Dermis blood vessel endothelial cell (primary cell): ENCODE measurements at places on chromosomes 11 and 22. TPM values are rescaled to one million over a fixed set of nuclear protein-coding genes. Genes with fewer than 3 reads are reported as not detected.

DNA sequence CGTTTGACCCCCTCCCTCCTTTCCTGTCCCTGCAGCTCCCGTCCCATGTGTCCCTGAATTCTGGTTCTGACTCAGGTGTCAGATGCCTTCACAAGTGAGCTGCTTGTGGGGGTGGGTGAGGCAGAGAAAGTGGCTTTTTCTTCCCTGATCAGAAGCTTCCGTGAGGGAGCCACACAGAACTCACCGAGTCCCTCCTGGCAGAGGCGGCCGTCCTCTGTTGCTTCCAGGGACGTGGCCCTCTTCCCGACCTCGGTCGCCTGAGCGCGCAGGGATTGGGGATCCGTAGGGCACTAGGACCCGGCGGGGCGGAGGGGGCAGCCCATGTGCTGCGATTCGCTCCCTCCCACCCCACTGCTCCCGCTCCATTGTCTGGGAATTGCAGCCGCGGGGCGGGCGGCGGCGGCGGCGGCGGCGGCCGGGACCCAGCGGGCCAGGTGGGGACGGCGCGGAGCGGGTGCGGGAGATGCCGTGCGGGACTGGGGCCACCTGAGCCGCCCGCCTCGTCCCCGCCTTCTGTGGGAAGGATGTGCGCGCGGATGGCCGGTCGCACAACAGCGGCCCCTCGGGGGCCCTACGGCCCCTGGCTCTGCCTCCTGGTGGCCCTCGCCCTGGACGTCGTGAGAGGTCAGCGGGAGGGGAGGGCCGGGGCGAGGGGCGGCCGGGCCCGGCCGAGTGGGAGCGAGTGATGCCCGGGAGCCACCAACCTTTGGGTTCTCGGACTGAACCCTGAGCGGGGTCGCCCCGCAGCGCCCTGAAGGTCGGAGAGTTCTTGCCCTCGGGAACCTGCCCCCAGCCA, at the start of gene TMEM132A:
TSS of gene TMEM132A (plus strand) at position 351 of the 796 bp plus-strand sequence. CDS start at position 525, 174 bp downstream.
- DNase-seq = peak; percentile 82

DNA sequence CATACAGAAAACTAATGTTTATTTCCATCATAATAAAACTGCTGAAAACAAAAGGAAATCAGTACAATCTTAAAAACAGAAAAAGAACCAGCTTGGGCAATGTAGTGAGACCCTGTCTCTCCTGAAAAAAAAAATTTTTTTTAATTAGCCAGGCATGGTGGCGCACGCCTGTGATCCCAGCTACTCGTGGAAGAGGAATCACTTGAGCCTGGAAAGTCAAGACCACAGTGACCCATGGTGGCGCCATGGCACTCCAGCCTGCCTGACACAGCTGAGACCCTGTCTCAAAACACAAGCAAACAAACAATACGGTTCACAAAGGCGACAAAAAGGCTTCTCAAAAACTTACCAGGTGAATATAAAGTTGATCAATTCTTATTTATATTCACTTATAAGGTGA, 289.7 kb downstream of the BRD1 start:
- no peak for DNase-seq

OR56A1 gene
- total RNA-seq = 0.14 TPM in 1 of 2 replicates, not detected in the other

EMID1 gene
- 2.9 and 6.1 TPM in 2 replicates for total RNA-seq

KRTAP5-11 gene
- total RNA-seq = not detected in 2 replicates
